ENCODE measurements at places on chromosomes 3 and 15. TPM values are rescaled to one million over a fixed set of nuclear protein-coding genes. Genes with fewer than 3 reads are reported as not detected.
A peak's percentile ranks its signal among the peaks of the same experiment; 100 is the strongest.

EXOG gene
- 20.1 TPM for total RNA-seq

GRCh38 chr3:42490243-42490642 lies 12.2 kb upstream of the VIPR1 start:
- DNase-seq, result no peak

WDR76 gene
- 3.9 TPM for total RNA-seq

GRCh38 chr3:48689384-48689783 lies 3.7 kb upstream of the NCKIPSD start:
- DNase-seq, result no peak

WNT5A gene
- not detected for total RNA-seq

- no peak for DNase-seq
Measured at GRCh38 chr15:58870451-58870850, 63.0 kb downstream of the SLTM start.

- no peak for DNase-seq
Measured at GRCh38 chr15:51144021-51144532, 49.4 kb upstream of the TNFAIP8L3 start.

GRCh38 chr15:45759936-45760335 lies 125.1 kb downstream of the SQOR start:
- DNase-seq, result no peak

GRCh38 chr3:14246414-14246813 lies 67.8 kb downstream of the LSM3 start:
- no peak for DNase-seq

HRG gene
- total RNA-seq, result not detected

GRCh38 chr3:195001961-195002861 lies 268.7 kb downstream of the XXYLT1 start:
- DNase-seq, result no peak

- no peak for DNase-seq
Measured at GRCh38 chr3:66199089-66199473, 21.7 kb upstream of the SLC25A26 start.

CAPN3 gene
- total RNA-seq, result 6.4 TPM

DNA sequence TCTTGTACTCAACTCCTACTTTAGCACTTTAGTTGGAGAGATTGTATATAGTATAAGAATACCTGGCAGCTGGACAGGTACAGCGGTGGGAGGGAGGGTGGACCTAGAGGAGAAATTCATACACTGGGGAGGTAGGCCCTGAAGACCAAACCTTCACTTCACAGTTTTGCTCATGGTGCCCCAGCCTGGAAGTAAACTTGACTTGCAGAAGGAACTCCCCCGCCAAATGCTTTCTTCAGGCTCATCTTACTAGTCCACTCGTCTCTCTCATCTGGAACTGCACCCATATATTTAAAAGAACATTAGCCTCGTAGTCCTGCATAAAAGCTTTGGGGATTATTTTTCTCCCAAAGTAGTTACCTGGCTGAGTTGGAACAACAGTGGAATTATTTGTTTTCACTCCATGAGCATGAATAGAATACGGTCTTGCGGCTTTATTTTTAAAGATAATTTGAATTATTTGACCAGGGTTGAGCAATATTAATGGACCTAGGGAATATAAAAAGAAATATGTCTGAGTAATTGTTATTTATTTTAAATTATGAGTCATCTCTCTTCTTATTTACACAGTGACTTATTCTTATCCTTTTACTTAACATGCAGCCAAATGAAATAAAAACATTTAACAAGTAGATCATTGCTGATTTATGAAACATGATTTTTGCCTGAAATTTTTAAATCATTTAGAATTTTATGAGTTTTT lies 25.5 kb upstream of the CP start:
- DNase-seq, result no peak

HAPLN3 gene
- total RNA-seq, result 71.3 TPM

GRCh38 chr3:98646680-98647079 lies 53.3 kb upstream of the CPOX start:
- DNase-seq, result no peak

- DNase-seq, result no peak
Measured at GRCh38 chr3:150454085-150454484, 46.0 kb downstream of the TSC22D2 start.

GOLGA8H gene
- not detected for total RNA-seq

GRCh38 chr3:13200465-13200864 lies 127.2 kb upstream of the IQSEC1 start:
- no peak for DNase-seq

GPR87 gene
- not detected for total RNA-seq

AP3B2 gene
- total RNA-seq, result 0.81 TPM

FILIP1L gene
- total RNA-seq, result 0.14 TPM

DNA sequence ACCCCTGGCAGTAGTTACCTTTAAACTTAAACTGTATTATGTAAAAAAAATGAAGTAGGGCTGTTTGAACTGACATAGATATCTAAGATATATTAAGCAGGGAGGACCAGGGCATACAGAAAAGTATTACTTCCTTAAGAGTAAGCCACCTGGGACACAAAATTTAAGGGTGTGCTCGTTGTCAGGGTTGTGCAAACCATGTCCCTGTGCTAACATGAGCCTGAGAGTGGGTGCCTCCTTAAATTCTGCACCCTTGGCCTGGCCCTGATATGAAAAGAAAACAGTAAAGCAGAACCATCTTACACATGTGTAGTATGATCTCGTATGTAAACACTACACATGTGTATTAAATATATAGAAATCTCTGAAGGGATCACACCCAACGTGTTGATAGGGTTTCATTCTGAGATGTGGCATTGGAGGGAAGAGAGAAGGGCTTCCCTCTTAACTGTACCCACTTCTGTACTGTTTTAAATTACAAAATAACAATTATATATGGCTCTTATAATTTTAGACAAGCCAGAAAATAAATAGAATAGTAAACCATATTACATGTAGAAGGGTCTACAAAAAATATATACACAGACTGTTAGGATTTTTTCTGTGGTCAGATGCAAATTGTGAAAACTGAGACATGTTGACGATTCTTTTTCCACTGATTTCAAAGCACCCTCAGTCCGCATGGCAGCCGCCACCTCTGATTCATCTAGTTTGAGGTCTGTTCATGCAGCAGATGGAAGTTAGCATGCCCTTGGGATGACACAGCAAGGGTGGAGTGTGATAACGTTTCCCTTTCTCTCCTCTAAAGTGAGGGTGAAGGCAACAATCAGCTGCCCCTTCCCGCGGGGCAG lies 400.8 kb upstream of the PROK2 start:
- no peak for DNase-seq

- DNase-seq, result no peak
Measured at GRCh38 chr15:88834211-88834812, 31.1 kb downstream of the ACAN start.

POPDC2 gene
- total RNA-seq, result 1.0 TPM

MB21D2 gene
- total RNA-seq, result 1.2 TPM

DNA sequence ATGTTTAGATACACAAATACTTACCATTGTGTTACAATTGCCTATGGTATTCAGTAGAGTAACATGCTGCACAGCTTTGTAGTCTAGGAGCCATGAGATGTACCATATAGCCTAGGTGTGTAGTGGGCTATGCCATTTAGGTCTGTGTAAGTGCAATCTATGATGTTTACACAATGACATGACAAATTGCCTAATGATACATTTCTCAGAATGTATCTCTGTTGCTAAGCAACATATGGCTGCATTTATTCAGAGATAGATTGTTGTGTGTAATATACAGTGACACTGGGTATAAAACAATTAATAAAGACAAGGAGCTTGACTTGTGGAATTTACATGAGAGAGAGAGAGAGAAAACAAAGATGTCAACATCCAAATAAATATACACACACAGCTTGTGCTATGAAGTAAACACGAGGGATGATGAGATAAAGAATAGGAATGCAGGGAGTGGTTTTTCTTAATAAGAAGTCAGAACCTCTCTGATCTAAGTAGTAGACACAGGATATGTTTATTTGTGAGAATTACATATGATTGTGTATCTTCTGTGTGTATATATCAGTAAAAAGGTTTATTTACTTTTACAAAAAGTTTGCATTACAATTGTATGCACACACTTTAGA lies 110.0 kb downstream of the KCNAB1 start:
- no peak for DNase-seq

WDR93 gene
- total RNA-seq, result not detected

DNA sequence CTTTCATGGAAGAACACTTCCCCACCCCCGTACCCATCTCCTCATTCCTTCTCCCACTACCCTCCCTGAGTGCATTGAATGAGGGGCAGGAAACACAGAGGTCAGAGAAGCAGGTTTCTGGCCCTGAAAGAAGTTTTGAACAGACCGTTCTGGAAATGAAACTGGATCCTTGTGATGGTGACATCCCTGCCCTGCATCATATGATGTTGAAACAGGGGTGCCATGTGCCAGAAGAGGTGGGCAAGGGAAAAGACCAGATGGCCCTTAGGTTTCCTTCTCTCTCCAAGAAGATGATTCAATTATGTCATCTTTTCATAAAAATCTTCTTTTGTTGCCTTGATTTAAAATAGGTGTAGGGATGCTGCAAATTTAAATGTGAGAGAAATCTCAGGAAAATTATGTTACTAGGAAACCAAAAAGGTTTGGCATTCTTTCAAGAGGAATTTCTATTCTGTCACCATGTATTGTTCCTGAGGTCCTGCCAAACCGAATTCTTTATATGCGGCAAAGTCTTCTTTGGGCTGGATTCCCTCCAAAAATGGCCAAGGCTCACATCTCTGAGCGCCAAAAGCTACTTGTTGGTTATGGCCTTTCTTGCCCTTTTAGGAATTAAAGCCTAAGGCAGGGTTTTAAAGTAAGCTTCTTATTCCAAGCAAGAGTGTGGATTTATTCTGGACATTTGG lies 19.9 kb upstream of the TNFAIP8L3 start:
- DNase-seq, result no peak

DNA sequence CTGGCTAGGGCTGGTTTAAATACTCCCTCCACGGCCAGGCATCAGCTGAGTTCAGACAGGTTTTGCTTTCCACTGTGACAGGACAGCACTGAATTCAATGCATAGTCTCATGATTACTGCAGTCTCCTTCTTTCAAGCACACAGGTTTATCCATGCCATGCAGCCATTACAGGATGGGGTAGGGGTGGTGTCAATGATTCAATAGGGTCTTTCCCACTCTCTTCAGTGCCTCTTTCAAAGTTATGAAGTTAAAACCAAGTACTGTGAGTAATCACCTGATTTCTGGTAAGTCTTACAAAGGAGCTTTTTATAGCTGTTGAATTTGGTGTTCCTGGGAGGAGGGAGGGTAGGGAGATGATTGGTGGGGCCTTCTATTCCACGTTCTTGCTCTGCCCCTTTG lies 47.2 kb downstream of the TMEM212 start:
- DNase-seq, result no peak

DNA sequence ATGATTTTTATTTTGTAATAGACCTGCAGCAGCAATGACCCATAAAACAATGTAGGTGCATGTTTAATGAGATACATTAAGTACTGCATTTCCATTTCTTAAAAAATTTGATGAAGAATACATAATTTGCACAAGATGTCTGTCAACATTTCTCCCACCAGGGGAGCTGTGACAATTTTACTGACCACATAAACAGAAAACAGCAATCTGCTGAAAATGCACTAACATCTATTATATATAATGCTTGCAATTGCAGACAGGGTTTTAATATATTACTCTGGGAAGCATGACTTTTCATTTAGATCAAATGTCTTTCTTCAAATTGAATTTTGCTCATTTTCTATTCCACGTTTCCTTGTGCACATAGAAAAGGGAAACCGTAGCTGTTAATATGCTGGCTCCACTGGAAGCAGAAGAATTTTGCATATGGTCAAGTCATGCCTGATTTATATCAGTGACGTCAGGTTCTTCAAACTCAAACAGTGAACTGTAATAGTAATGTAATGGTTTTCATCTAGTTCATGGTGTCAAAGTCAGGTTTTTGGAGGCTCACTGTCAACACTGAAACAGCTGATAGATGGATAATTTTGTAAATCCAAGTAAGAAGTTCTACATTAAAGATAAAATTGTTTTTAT lies 79.8 kb upstream of the IGF1R start:
- no peak for DNase-seq

DNA sequence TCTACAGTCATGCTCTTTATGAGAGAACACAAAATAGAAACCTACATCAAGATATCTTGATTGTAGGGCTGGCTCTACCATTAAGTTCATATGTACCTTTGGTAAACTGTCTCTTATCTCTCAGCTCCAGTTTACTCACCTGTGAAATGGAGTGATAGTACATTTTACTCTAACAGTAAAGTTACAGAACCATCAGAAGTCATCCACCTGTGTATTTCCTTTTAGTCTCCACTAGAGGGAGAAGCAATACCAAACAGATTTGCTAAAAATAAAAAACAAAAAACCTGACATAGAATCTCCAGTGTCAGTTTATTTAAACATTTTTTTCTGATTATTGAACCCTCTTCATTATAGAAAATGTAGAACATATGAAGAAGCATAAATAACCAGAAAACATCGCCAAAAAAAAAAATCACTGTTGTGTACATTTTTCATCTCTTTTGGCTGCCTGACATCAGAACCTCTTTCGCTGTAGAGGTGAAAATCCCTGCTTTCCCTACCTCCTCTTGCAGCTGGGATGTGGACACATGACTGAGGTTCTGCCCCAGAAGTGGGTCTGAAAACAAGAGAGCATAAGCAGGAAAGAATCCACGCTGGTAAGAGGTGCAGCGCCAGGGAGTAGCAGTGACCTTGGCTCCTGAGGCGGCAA lies 48.7 kb upstream of the WDR72 start:
- DNase-seq, result no peak

- DNase-seq, result no peak
Measured at GRCh38 chr15:90903733-90904536, 833 bp downstream of the MAN2A2 start.

TPRG1 gene
- total RNA-seq, result 4.6 TPM

DLL4 gene
- 0.08 TPM for total RNA-seq

DNA sequence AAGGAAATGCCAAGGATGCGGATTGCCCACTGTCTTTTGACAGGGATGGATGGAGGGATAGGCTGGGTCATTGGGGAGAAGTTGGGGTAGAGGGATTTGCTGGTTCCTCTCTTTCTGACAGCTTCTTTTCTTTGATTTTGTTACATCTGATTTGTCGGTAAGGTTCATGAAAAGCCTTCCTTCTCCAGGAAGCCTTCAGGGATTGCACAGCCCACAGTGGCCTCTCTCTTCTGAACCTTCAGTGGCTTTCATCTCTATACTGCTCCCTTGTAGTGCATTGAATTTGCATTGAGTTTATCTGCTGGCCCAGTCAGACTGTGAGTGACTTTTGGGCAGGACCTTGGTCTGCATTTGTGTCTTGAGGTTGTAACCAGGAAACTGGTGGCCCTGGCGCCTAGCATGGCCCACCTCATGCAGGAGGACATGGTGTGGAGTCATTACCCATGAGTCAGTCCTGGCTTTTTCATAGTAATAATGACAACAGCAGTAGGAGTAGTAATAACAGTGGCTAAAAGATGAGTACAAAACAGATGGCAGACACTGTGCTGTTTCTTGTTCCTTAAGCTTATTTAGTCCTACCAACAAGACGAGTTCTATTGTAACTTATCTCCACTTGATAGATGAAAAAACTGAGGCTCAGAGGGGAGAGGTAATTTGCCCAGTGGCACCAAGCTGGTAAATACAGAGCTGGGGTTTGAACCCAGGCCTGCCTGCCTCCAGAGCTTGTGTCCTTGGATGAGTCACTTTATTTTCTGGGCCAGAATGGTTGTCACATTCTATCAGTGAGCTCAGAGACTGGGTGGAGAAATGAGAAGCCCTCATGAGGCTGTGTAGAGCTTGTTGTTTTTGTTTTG lies 28.4 kb downstream of the SMAD6 start:
- no peak for DNase-seq

GRCh38 chr3:13549623-13550422 lies 898 bp downstream of the FBLN2 start:
- DNase-seq, result peak; percentile 43

- no peak for DNase-seq
Measured at GRCh38 chr3:151382671-151383070, 1.9 kb downstream of the P2RY12 start.
